ENCODE measurements at places on chromosomes 2 and 18. TPM values are rescaled to one million over a fixed set of nuclear protein-coding genes. Genes with fewer than 3 reads are reported as not detected.

GRCh38 chr18:76429262-76430126 lies 65.5 kb downstream of the ZNF516 start:
- peaks cover 44% of the 10 kb centered on the region for H3K36me3 ChIP-seq

DNA sequence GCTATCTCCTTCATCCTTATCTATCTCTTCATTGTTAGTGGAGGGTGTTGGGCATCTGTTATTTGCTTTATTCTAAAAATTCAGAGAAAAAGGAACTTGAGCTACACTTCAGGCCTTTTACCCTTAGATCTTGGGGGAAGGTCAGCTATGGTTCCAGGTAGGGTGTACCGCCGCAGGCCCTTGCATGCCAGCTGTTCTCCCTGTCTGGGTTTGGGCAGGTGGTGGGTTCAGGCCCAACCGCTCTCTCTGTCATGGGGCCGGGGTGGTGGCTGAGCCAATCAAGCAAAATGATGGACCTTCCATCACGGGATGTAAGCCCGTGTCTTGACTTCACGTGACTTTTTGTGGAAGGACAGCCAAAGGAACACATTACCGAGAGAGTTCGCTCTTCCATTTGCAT lies 231.1 kb downstream of the LDLRAD4 start:
- peak; percentile 42 for DNase-seq
- no peak overlapping the region for H3K4me3 ChIP-seq
- peaks cover 11% of the 10 kb centered on the region for H3K4me1 ChIP-seq
- H3K27me3 ChIP-seq = peaks cover 67% of the 10 kb centered on the region
- no peaks in the 10 kb centered on the region for H3K36me3 ChIP-seq

GRCh38 chr18:64994370-64994769 lies 756.4 kb upstream of the CDH7 start:
- no peak for DNase-seq
- no peak overlapping the region for H3K4me3 ChIP-seq
- no peaks in the 10 kb centered on the region for H3K36me3 ChIP-seq
- H3K27ac ChIP-seq = no peak overlapping the region
- H3K4me1 ChIP-seq = peaks cover 9% of the 10 kb centered on the region

The TMEM169 gene
- total RNA-seq = 2.1 TPM
